Activated T-helper 1 cell treated with anti-CD3 and anti-CD28 coated beads, Interleukin-2, amount 50 U/mL, for 16 hours (primary cell): ENCODE measurements at places on chromosomes 11 and 22.

GRCh38 chr11:92843455-92843854 is 126.0 kb upstream of the MTNR1B start:
- no peak for DNase-seq

GRCh38 chr11:18493310-18493709 is 33.4 kb downstream of the TSG101 start:
- DNase-seq: no peak

- no peak for DNase-seq
Observed at GRCh38 chr11:13344818-13345217, 67.2 kb downstream of the BMAL1 start.

DNA sequence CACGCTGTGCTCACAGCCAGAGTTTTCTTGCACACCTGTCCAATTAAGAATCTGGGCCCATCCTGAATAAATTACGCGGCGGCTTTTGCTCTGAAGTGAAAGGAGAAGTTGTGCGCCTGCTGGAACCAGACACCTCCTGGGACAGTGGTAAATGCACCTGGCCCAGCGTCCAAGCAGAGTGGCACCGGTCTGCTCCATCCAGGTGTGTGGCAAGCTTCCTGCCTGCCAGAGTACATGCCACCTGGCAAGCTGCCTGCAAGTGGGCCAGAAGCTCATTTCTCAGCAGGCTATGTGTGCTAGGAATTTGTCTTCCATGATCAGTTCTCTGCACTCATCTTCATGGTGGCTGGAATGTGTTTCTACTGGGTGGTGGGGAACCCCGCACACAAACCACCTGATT is 660.6 kb downstream of the ETS1 start:
- no peak for DNase-seq

DNA sequence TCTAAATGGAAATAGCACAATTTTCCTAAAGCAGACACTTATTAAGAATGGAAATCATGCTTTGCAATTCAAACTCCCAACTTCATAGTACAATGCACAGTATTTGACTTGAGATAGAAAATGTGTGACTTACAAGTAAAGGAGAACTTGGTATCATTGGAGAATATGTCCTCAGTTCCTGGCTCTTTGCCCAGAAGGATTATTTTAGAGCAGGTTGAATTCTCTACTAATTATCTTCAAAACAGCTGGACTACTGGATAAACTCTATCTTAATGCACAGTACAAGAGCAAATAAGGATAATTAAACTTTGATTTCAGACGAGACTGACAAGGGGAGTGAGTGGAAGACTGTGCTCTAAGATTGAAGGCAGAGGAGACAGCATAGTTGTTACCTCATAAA is 839.4 kb downstream of the OPCML start:
- DNase-seq: no peak

- DNase-seq: no peak
Observed at GRCh38 chr11:113467545-113467944, 7.7 kb downstream of the DRD2 start.
